Aorta (tissue), 5 donors: ENCODE measurements at places on chromosomes 7 and 10. TPM values are rescaled to one million over a fixed set of nuclear protein-coding genes. Genes with fewer than 3 reads are reported as not detected.

DNA sequence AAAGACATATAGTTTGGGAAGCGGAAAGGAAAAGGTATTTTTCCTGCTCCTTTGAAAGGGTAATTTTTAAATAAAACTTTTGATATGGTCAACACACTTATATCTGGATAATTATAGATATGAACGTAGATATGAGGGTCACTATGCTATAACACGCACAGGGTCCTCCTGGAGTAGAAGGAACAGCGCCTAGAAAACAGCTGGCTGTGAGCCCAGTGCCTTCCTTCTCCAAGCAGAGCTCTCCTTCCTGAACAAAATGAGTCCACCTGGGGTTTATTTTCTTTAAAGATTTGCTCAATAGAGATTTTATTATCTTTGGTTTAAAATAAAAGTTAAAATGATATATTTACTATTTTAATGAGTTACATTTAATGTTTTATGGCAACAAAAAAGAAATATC is 13.1 kb downstream of the STEAP1 start:
- DNase-seq = no peak

DNA sequence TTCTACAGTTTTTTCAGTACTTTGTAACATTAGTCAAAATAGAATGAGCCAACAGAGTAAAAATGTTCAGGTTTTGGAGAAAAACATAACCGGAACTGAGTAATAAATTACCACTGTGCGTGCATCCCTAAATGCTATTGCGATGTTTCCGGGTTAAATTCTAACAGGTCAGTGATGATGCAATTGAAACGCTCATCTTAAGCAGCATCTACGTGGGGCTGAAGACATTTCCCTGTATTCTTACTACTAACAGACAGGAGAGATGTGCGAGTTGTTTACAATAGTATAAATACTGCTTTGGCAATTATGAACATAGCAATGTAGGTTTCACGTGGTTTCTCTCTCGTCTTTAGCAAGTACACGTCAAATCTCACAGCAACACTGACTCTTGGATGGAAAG is 149.4 kb downstream of the USP6NL start:
- DNase-seq = no peak

EBF3 gene
- 23.3 TPM for total RNA-seq

IFIT1 gene
- total RNA-seq = 17.9 TPM

CCL24 gene
- 2.4 TPM for total RNA-seq
